Foreskin fibroblast (primary cell): ENCODE measurements at places on chromosomes 5 and 9.
A peak's percentile ranks its signal among the peaks of the same experiment; 100 is the strongest.

DNA sequence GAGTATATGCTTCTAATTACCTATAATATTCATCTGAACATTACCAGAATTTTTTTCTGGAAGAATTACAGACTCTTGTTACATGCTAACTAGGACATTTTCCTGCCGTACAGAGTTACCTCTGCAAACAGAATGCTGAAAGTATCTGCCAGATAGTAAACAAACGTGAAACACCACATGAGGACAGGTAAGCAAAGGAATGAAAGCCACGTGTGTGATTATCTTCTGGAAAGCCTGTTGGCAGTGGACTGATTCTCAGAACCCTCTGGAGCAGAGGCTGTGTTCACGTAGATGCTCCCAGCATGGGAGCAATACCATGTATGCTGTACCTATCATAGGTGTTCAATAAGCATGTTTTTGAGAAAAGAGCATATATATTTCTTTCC lies 472.6 kb downstream of the ENC1 start:
- no peak for DNase-seq

DNA sequence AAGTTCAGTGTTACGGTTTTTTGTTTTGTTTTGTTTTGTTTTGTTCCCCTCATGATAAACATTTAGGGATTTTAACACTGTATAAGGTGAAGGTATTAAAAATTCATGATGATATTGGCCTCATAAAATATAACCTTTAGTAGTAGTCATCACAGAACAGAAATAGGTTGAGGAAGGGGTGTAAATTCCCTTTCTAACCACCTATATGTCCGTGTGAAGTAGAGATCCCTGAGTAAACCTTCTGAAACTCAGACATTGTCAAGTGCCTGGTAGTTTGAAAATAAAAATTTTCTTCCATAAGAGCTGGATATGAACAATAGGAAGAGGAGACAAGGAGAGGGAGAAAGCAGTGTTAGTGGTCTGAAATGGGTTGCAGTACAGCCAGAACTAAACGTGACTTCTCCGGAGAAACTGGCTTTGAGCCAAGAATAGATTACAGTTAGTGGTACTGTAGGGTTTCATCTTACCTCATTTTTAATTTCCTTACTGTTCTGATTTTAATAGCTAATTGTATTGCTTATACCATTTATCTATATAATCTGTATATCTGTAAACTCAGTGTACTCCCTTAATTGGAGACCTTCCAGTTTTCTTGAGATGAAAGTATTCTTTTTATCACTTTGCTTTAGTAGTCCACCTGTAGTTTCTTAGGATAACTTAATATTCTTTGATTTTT lies 18.3 kb downstream of the UGCG start:
- no peak for DNase-seq

DNA sequence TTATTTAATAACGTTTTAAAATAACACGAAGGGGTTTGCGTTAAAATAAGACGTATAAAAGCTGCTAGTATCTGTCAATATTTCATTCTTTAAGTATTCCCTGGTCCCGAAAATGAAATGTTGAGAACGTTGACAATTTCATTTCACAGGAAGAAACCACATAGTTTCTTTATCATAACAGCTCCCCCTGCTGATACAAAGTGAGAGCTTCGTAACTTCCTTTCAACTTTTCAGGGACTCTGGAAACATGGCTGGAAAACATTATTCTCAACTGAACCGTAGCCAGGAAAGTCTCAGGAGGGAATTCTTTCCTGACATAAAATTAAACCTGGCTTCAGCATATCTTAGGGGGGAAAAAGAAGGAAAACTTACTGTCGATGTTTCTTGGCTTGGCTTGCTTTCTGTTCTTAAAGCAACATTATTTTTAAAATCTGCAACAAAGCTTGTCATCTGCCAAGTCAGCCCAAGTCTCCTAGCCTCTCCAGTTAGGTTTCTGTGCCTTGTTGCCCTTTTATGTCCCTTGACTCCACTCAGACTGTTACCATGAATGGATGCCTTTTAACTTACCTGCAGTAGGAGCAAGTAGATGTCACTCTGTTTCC lies 122.9 kb upstream of the DAB2 start:
- DNase-seq: peak; percentile 33

- peak; percentile 77 for DNase-seq
These were observed 5.5 kb downstream of the CCL19 start for GRCh38 chr9:34685591-34685990.

- no peak for DNase-seq
These were observed 62.8 kb downstream of the NPR3 start for GRCh38 chr5:32773944-32774343.

DNA sequence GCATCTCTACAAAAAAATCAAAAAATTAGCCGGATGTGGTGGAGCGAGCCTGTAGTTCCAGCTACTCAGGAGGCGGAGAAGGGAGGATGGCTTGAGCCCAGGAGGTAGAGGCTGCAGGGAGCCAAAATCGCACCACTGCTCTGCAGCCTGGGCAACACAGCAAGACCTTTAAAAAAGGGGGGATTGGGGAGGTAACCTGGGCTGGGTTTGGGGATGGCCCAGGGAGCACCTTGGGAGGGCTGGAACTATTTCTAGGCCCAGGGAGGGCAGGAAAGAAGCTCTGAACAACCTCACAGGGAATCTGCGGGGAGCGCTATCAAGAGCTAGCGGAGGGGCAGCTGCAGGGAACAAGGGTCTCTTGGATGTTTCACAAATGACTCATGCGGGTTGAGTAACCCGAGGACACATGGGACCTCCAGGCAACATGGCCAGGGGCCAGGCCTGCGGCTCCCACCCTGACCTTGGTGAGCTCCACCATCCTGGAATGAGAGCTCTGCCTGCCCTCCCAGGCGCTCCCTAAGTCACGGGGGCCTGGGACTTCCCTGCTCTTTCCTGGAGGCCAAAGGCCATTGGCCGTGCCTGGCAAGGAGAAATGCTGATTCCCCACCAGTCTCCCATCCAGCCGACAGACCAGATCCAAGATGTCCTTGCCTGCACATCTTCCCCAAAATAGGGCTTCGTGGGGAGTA lies 23.4 kb downstream of the SARDH start:
- peak; percentile 35 for DNase-seq

DNA sequence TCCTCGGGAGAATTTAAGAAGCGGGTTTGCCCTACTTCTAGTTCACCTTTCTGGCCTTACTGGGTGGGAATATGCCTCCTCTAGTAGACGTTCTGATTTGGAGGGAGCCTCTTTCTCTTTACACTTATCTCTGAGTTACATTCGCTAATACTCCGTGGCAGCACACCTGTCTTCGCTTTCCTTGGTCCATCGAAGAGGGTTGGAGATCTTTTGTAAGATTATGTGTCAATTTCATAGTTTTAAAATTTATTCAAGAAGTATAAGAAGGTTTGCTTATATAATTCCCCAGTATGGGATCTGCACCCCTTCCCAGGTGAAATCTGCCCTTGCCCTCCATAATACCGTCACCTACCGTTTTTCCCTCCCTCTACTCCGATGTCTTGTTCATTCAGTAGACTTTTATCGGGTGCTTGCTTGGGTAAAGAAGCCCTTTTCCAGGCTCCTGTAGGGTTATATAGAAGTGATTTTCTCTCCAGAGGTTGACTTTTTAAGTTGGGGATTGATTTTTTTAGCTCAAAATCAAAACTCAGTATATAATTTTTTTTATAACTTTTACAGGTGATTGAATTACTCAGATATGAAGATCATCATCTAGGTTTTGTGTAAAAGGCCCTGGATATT lies 1.1 kb downstream of the GPBP1 start:
- peak; percentile 15 for DNase-seq

DNA sequence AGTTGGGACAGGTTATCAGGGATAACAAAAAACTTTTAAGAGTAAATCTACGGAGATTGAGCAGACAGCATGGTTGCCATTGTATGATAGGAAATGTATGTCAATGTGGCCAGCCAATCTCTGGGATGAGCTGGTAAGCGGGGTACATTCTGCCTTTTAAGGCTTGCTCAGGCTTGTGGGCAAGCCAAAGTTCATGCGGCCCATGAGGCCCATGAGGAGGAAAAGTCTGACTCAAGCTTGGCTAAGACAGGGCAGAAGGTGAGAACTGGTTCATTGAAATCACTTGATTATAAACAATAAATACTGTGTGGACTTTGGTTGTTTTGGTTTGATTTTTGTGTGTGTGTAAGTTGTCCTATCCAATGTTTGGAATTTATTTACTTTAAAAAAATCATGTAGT lies 997.1 kb downstream of the DNAH5 start:
- no peak for DNase-seq

- DNase-seq: no peak
These were observed 20.6 kb downstream of the NTNG2 start for GRCh38 chr9:132182314-132183091.

GRCh38 chr5:170434966-170435605 lies 45.9 kb upstream of the KCNMB1 start:
- peak; percentile 62 for DNase-seq

DNA sequence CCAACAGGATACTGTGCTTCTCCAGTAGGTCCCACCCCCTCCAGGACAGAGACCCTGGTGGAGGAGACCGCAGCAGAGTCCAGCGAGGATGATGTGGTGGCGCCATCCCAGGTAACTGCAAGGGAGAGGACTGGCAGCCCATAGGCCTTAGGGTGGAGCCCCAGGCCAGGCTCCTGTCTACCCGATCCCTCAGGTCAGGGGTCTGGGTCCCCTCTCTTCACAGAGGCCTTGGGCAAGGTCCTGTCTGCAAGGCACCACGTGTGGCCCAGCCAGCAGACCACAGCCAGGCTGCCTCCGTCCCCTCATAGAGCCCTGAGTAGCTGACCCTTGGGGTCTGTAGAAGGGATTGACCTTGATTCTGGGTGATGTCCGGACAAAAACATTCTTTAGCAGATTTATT lies 20.0 kb downstream of the CD74 start:
- DNase-seq: no peak

DNA sequence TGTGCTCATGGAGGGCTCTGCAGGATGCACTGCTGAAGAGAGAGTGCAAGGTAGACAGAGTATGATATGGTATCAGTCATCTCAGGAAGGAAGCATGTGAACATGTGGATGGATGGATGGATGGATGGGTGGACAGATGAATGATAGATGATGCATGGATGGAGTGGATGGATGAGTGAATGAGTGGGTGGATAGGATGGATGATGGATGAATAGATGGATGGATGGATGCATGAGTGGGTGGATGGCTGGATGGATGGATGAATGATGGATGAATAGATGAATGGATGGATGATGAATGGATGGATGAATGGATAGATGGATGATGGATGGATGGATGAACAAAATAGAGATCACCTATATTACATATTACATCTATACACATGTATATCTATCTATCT lies 341.3 kb downstream of the DRD1 start:
- DNase-seq: no peak

DNA sequence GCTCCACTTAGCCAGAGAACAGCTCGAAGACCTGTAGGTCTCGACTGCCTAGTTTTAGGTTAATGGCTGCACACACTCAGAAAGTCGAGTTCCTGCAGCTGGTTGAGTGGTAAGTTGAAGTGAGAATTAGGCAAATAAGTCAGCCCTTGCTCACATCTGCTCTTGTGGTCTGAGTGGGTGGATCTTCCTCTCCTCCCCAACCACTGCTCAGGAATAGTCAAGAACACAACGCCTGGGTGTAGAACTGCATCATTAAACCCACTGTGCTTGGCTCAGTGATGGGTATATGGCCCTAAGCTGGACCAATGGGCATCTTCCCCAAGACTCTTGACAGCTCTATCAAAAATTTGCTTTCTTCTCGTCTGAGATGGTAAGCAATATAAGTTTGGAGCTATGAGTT lies 20.9 kb upstream of the ADAM19 start:
- DNase-seq: no peak

DNA sequence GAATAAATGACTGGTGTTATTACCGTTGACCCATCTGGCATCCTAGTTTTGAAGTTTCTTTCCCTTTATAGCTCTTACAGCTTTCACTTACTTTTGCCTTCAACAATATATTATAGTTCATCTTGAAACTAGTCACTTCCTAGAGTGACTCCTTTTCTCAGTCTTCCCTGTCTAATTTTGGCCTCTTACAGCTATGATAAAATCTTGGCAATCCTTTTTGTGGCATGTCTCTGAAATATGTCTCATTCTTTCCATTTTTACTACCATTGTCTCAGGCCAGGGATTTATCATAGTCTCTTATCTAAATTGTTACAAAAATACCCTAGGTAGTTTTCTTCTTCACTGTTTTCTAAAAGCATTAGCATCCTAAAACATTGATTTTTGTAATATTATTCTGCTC lies 621.3 kb upstream of the ZNF608 start:
- no peak for DNase-seq

DNA sequence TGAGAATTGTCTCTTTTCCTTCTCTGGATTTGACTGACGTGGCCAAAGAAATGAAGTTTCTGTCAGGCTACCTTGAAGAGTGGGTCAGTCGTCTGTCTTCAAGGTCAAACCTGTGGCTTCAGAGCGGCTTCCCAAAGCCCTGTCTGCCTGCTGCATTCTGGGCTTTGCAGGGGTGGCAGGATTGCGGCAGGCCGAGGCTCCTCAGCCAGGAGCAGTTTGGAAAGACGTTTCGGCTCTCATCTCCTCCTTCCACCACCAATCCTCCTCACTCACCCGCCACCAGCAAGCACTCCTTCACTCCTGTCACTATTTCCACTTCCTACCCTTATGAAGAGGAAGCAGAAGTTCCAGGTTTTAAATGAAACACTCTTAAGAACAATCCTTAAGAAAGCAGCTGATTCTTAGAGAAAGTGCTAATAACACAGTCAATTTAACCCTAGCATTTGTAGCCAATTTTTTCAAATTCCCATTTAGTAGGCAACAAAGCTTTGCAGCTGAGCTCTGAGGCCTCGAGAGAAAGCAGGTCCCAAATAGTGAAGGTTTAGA lies 351.7 kb downstream of the ZNF608 start:
- DNase-seq: no peak

DNA sequence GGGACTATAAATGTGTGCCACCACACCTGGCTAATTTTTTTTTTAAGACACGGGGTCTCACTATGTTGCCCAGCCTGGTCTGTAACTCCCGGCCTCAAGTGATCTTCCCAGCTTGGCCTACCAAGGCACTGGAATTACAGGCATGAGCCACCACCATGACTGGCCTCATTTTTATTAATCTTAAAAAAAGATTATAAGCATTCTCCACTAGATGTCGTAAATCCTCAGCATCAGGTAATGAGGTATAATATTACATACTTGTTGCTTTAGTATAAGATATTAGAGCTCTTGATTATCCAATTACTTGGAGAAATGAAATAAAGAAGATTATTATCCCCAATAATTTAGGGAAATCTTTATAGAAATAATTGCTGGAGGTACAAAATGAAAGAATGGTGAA lies 78.2 kb upstream of the HTR1A start:
- no peak for DNase-seq

DNA sequence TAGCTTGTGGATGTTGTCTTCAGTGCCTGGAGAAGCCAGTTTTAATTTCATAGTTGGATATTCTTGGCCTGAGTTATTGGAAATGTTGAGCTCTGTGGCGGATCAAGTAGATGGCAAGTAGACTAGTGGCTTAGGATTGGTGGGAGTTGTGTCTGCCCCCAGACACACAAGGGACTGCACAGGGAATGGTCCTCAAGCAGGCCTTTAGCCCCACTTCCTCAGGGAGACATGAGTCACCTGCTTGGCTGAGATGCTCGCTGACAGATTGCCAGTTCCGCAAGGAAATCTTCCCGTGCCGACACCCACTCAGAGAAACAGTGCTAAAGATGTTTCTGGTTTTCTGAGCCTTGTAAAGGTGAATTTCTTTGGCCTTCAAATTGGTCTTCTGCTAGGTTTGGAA lies 18.8 kb upstream of the CATSPER3 start:
- DNase-seq: peak; percentile 9
